ENCODE measurements at places on chromosomes 3 and 15.

GRCh38 chr15:39250460-39251186 is 330.3 kb upstream of the THBS1 start:
- no peak for DNase-seq

DNA sequence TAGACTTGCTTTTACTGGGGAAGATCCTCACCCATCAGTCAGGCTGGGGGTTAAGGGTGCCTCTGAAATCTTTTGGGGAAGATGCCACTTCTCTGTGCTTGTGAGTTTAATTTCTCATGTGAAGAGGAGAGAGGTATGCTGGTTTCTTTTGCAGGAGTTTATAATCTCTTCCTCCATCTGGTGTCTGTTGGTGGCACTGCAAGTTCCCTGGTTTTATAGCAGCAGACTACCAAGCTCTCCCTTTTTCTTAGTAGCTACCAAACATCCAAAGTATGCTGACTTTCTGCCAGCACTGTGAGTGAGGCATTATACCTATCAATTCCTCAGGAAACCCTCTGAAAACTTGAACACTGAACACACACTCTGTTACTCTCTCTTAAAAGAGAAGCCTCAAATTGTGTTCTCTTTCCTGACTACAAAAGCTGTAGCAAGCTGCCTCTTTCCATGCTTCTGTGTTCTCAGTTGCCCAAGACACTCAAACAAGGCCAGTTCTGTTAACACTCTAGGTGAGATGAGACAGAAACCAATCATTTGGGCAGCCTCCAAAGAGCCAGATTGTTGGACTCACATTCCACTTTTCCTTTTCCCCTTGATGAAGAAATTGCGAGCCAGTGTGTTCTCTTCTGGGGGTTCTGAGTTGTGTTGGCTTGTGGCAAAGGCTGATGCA is 299.5 kb downstream of the GAP43 start:
- no peak for DNase-seq

GRCh38 chr15:43808960-43809678 is 8.7 kb downstream of the HYPK start:
- peak; percentile 52 for DNase-seq

DNA sequence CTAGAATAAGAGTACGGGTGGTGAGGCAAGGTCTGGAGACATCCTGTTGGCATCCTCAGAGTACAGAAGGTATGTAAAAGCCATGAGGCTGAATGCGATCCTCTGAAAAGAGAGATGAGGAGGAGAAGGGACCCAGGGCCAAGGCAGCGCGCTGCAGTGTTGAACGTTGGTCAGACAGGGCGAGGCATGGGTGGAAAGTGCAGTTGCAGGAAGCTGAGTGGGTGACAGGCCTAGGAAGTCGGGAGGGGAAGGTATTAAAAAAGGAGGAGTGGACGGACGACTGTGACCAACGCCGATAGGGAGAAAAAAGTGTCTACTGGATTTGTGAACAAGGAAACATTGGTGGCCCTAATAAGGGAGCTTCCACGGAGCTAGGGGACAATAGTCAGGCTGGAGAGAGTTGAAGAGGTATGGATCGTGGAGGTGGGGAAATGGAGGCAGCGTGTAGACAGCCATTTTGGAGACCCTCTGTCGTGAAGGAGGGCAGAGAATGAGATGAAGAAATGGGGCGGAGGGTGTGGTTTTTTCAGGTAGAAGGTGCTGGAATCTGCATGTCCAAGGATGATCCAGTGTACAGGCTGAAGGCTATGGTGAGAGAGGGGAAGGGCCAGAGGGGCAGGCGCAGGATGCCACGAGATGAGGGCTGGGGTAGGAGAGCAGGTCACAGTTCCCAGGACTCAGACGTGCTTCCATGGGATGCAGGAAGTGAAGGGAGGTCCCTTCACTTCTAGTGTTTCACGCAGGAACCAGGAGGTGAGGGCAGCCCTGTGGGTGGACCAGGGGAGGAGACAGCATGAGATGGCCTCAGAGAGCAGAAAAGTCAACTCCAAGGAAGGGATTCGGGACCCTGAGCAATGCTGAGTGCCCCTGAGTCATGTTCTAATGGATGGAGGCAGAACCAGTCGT is 115.9 kb downstream of the ASB7 start:
- DNase-seq, result no peak

DNA sequence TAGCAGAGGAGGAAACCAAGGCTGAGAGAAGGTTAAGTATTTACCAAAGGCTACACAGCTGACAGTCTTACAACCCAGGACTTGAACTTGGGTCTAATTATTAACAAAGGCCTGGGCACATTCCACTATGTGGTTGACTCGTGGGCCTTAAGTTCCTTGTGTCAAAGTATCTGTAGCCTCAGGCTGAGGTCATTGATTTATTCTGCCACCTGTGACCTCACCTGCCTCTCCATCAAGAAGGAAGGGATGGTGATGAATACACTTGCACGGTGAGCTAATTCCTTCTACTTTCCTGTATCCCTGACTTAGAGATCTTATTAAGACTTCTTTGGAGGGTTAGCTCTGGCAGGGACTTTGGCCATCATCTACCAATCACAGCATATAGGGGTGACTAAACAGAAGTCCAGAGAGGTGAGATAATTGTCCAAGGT is 19.9 kb upstream of the LRRC58 start:
- no peak for DNase-seq

Measured in GM13977 (cell line).